ENCODE measurements at places on chromosomes 4 and X.

- no peak for DNase-seq
Measured at GRCh38 chr4:106355193-106355592, 13.4 kb downstream of the GIMD1 start.

- DNase-seq = no peak
Measured at GRCh38 chr4:30722359-30723200, 2.4 kb downstream of the PCDH7 start.

DNA sequence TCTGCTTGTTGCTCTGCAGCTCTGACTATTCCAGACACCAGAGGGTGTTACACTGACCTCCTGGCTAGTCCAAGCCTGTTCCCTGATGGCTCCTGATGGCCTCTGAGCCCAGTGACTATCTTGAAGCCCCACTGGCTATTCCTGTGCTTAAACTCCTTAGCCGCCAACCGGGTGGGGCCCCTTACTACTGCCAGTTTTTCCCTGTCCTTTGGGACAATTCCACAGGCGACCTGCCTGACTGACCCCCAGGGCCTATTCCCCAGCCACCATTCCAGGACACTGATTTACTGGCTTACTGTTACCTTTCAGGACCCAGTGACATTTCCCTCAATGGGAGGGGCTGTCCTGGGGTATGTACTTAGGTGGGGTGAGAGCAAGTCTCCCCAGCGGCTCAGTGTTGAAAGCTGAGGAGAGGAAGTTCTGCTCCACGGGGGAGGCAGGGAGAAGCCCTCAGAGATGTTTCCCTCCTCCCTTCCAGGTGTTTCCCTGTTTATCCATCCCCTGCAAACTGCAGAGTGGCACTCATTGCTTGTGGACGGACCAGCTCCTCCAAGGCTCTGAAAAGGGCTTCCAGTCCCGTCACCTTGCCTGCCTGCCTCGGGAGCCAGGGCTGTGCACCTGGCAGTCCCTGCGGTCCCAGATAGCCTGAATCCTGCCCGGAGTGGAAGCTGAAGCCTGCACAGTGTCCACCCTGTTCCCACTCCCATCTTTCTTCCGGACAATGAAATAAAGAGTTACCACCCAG lies 4.0 kb downstream of the TIMP1 start:
- DNase-seq = no peak

- no peak for DNase-seq
Measured at GRCh38 chr4:26942871-26943270, 82.2 kb downstream of the STIM2 start.

DNA sequence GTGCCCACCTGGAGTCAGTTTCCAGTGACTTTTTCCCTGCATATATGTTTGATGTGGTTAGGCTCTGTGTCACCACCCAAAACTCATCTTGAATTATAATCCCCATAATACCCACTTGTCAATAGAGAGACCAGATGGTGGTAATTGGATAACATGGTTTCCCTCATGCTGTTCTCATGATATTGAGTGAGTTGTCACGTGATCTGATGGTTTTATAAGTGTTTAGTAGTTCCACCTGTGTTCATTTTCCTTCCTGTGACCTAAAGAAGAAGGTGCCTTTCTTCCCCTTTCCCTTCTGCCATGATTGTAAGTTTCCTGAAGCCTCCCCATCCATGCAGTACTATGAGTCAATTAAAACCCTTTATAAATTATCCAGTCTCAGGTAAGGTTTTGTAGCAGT lies 740.9 kb downstream of the ARAP2 start:
- no peak for DNase-seq

GRCh38 chrX:35625714-35626113 lies 172.4 kb upstream of the MAGEB16 start:
- no peak for DNase-seq

DNA sequence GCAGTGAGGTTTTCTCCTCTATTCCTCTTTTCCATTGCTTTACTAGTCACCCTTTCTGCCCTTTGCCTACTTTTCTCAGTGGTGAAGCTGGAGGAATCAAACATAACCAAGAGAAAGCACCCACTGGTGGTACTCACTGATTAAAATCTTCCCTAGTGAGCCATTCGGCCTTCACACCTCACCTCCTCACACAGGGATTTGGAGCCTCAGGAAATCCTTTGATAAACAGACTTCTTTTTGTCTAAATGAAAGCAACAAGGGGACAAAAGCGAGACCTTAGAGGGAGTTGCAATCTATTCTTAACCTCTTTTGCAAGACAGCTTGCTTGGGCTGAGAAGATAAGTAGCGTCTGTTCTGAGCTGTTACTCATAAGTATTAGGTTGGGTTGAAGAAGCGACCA lies 572.6 kb downstream of the ZNF674 start:
- no peak for DNase-seq

DNA sequence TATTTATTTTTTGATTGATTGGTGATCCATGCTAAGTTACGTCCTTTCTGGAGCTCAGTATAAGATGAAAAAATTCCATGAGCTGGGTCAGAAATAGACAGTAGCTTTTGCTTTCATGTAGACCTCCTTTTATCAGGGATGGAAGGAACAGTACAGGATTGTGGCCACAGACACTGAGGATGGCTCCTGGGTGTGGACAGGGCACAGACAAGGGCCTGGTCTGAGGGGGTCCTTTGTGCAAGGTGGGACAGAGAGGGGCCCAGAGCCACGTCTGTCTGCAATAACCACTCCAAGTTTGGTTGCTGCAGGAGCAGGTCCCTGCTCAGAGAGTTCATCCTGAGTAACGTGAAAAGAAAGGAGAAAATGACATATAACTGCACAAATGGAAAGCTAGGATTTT lies 127.1 kb downstream of the ENPP6 start:
- no peak for DNase-seq
